ENCODE measurements at places on chromosomes 6 and 20. TPM values are rescaled to one million over a fixed set of nuclear protein-coding genes. Genes with fewer than 3 reads are reported as not detected.

- H3K4me1 ChIP-seq, result no peaks in the 10 kb centered on the region
- no peak overlapping the region for H3K27ac ChIP-seq
- DNase-seq, result no peak
Measured at GRCh38 chr6:71433441-71433840, 144.8 kb downstream of the OGFRL1 start.

GRCh38 chr20:43938932-43939761 lies 24.5 kb downstream of the TOX2 start:
- no peak overlapping the region for H3K4me3 ChIP-seq
- no peak for DNase-seq
- H3K27ac ChIP-seq, result peak overlapping the region; percentile 30
- H3K4me1 ChIP-seq, result peaks cover 55% of the 10 kb centered on the region

DNA sequence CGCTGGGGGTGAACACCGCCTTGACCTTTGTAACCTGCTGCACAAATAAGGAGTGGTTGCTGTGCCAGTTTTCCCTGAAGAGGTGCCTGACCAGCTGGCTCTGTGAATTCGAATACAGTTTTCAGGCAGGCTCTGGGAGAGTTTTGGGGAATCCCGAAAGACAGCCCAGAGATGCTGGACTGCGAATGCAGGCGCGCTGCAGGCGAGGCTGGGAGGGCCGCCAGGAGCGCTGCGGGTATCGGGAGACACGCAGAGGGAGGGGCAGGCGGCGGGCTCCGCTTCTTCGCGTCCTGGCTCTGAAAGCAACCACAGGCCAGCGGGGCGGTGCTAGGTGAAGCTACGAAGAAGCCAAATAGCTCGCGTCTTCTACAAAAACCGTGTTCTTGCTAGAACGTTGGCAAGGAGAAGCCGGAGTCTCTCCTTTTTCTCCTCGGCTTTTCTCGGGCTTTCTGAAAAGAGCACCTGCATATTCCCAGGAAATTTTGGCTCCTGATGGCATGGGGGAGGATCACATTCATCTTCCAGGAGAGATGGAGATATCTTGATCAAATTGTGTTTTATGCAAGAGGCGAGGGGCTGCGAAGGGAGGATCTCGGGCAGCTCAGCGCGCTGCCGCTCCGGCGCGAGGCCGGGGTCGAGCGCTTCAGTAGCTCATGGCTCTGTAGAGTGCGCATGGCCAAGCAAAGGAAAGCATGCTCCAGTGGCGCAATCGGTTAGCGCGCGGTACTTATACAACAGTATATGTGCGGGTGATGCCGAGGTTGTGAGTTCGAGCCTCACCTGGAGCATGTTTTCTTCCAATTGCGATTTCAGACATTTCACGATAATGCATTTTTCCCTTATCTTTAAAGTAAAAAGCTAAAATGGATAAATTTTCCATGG lies 158.1 kb upstream of the ZNF184 start:
- H3K36me3 ChIP-seq, result no peaks in the 10 kb centered on the region
- H3K4me3 ChIP-seq, result peak overlapping the region; percentile 39
- no peaks in the 10 kb centered on the region for H3K27me3 ChIP-seq
- peaks cover 13% of the 10 kb centered on the region for H3K4me1 ChIP-seq
- no peak overlapping the region for H3K27ac ChIP-seq
- no peak for DNase-seq

- H3K27ac ChIP-seq, result no peak within 1 kb of the TSS
- no peaks in the 10 kb centered on the region for H3K36me3 ChIP-seq
- peak within 1 kb of the TSS; percentile 39 for H3K4me3 ChIP-seq
- no peaks in the 10 kb centered on the region for H3K4me1 ChIP-seq
Measured at GRCh38 chr6:28258877-28259777, at the start of gene NKAPL. Gene NKAPL (plus strand): TSS chr6:28259297. CDS start chr6:28259372, 75 bp downstream.

C2 gene
- total RNA-seq, result 15.2 TPM

GRCh38 chr20:19668418-19668817 lies 89.6 kb upstream of the RIN2 start:
- no peaks in the 10 kb centered on the region for H3K4me1 ChIP-seq
- no peaks in the 10 kb centered on the region for H3K36me3 ChIP-seq
- no peak overlapping the region for H3K4me3 ChIP-seq
- no peaks in the 10 kb centered on the region for H3K27me3 ChIP-seq
- no peak overlapping the region for H3K27ac ChIP-seq
- no peak for DNase-seq

- no peaks in the 10 kb centered on the region for H3K27me3 ChIP-seq
- H3K36me3 ChIP-seq, result no peaks in the 10 kb centered on the region
- H3K27ac ChIP-seq, result no peak overlapping the region
- no peaks in the 10 kb centered on the region for H3K4me1 ChIP-seq
- DNase-seq, result no peak
Measured at GRCh38 chr6:138371720-138372119, 6.0 kb upstream of the SMIM28 start.

DNA sequence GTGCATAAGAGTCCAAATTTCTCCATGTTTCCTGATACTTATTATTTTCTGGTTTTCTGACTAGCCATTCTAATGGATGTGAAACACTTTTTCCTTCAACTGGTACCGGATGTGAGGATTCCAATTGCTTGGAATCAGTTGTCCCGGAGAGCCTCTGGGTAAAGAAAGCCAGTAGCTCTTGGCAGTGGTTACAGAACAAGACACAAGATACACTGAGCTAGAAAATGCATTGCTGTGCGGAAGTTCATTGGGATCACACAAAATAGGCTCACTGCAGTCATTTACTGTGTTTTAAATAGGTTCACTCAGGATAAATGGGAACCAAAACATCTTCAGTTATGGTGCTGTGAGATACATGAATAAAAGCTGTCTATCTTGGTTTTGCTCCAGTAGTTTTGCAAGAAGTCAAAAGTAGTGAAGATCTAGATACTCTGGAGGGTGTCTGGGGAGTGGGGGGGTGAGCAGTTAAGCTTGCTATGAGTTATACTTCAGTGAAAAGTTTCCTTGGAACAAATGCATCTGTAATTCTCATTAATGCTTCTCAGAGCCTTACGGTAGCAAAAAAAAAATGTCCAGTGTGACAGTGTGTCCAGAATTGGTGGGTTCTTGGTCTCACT lies 54.4 kb upstream of the RNF182 start:
- H3K4me1 ChIP-seq, result peaks cover 19% of the 10 kb centered on the region
- H3K4me3 ChIP-seq, result no peak overlapping the region
- no peak for DNase-seq

DNA sequence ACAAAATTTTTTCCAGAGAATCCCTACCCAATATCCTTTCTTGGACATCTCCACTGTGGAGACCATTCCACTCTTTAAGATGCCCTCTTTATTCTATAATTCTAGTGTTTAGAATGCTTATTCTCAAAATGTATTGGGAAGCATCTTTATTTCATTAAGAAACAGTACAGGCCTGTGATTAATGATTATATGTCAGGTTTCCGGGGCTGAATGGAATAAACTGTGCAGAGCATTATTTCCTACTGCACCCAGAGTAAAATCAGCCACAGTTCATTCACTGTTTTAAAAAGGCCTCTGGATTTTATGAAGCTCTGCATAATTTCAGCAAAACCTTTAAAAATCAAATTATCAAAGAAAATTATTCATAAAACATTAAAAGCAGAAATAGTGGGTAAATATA lies 42.6 kb downstream of the DSE start:
- peaks cover 32% of the 10 kb centered on the region for H3K4me1 ChIP-seq
- H3K27ac ChIP-seq, result no peak overlapping the region
- no peaks in the 10 kb centered on the region for H3K27me3 ChIP-seq
- no peak for DNase-seq

- no peak overlapping the region for H3K27ac ChIP-seq
- no peaks in the 10 kb centered on the region for H3K36me3 ChIP-seq
- H3K4me1 ChIP-seq, result no peaks in the 10 kb centered on the region
- H3K4me3 ChIP-seq, result no peak overlapping the region
Measured at GRCh38 chr6:122495612-122496011, 24.0 kb upstream of the SERINC1 start.
